ENCODE measurements at places on chromosomes 5 and 9.
A peak's percentile ranks its signal among the peaks of the same experiment; 100 is the strongest.

DNA sequence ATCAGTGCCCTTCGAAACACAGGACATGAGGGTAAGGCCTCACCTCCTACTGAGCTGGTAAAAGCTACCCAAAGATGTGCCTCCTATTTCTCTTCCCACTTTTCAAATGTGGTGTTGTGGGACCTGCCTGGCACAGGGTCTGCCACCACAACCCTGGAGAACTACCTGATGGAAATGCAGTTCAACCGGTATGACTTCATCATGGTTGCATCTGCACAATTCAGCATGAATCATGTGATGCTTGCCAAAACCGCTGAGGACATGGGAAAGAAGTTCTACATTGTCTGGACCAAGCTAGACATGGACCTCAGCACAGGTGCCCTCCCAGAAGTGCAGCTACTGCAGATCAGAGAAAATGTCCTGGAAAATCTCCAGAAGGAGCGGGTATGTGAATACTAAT is 1.9 kb downstream of the IRGM start:
- no peak for DNase-seq

GRCh38 chr9:15353892-15354291 is 46.9 kb upstream of the TTC39B start:
- no peak for DNase-seq

DNA sequence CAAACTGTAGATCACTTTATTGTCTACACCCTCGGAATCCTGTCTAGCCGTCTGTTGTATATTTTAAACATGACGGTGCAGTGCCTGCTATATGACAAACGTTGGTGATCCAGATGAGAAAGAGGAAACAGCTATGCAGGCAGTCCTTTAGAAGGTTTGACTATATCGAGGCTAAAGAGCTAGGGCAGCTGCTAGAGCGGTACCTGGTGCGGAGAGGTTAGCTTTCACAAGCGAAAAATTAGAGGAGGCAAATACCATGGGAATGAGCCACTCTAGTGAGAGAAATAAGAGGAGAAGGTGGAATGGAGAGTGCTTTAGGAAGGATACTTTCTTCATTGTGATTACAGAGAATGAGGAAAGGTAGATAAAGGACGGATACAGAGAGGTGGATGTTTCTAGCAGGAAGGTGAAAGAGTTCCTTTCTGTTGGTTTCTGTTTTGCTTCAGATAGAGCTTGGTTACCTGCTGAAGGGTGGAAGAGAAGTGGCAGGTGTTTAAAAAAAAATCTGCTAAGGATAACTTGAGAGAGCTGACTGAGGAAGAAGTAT is 959 bp upstream of the FBXL17 start:
- peak; percentile 8 for DNase-seq

DNA sequence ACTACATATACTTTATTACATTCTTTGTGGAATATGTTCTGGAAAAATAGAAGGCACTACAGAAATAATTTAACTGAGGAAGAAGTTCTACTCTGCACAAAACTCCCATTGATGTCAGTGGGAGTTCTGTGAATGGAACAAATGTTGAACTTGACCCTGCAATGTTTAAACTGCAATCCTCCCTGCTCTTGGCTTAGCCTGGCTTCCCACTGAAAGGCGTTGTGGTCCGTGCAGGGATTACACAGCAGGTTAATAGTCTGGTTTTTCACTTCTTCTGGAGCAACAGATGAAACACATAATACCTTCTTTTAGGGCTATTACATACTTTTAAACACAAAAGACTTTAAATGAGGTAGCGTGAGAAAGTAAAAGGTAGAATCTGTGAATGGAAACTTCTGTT is 12.9 kb upstream of the ERBIN start:
- DNase-seq, result no peak

DNA sequence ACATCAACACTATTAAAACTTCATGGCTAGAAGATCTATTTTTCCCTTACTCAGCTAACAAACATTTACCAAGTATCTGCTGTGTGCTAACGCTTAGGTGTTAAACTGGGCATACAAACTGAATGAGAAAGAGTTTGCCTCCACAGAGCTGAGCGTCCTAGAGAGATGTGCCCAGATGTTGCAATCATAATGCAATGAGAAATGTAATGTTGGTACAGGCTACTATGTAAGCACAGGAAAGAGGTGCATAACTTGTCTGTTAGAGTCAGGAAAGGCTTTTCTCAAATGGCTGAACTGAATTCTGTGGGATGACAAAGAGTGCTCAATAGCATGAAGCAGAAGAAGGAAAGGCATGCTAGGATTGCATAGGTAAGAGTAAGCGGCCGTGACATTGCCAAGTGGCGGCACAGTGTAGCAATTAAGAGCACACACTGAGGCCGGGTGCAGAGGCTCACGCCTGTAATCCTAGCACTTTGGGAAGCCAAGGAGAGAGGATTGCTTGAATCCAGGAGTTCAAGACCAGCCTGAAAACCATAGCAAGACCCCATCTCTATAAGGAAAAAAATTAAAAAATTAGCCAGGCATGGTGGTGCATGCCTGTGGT is 137.8 kb downstream of the MEF2C start:
- peak; percentile 30 for DNase-seq
